Renal pelvis (tissue), 12 donors: ENCODE measurements at places on chromosomes 3 and 15.

GRCh38 chr15:57548835-57549234, 42.9 kb upstream of the MYZAP start:
- DNase-seq, result no peak

- DNase-seq, result no peak
Observed at GRCh38 chr3:57060089-57060821, at the start of gene SPATA12. Gene SPATA12, plus strand, starts transcription at chr3:57060664. Its CDS starts 13,031 bp downstream, at chr3:57073695.

GRCh38 chr3:35071772-35072171, 567.6 kb upstream of the ARPP21 start:
- DNase-seq, result no peak

GRCh38 chr3:182829761-182830405, 36.6 kb downstream of the ATP11B start:
- DNase-seq, result no peak

DNA sequence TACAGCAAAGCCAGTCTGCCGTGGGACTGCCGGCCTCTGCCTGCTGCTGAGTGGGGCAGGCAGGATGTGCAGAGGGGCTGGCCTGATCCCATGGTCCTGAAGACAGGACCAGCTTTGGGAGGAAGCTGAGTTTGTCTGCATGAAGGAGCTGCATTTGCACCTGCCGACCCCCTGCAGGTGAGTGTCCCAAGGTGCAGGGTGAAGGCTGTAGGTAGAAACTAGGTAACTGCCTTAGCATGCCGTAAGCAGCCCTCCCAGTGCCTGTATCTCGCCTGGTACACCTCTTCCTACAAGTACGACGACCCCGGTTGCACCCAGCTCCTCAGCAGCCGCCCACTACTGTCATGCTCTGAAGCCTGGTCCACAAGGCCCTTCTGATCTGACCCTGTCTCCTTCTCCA, 34.9 kb downstream of the AMOTL2 start:
- DNase-seq, result no peak

GRCh38 chr3:173789530-173790162, 392.1 kb downstream of the NLGN1 start:
- DNase-seq, result no peak

DNA sequence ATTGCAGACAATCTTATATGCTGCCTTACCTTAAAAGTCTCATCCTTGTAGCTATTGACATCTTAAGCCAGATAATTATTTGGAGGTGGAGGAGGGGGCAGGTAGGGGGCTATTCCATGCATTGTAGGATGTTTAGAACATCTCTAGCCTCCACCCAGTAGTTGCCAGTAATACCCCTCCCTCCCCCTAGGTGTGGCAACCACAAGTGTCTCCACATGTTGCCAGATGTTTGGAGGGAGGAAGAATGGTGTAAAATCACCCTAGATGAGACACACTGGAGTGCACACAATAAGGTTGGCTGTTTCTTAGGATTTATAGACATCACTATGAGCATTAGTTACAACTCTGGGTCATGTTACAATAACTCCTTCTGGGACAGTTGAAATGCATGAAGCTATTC, 27.4 kb downstream of the GORASP1 start:
- DNase-seq, result no peak

DNA sequence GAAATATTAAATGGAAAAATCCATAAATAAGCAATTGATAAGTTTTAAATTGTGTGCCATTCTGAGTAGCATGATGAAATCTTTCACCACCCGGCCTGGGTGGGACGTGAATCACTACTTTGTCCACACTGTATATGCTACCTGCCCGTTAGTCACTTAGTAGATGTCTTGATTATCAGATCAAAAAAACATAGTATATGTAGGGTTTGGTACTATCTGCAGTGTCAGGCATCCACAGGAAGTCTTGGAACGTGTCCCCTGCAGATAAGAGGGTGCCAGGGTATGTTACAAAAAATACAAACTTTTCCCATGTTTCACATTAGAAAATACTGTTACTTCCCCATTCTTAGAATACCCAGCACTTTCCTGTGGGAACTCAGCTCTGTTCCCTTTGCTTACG, 35.2 kb downstream of the FAM81A start:
- no peak for DNase-seq

- DNase-seq, result no peak
Observed at GRCh38 chr3:183485093-183485492, 56.7 kb upstream of the MCF2L2 start.

DNA sequence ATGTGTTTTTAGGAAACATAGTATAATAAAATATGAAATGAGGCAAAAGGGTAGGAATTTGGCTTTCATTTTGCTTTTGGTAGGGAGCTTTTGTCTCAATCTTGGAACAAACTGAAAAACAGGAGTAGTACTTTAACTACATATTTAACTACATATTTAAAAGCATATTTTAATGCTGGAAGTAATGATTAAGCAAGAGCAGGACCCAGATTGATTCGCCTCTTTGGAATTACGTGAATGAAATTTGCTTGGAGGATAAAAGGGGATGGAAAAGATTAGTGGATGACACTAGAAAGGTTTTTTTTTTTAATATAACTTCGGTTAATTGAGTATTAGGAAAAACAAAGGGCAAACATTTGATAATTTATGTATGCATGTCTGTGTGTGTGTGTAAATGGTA, 11.2 kb upstream of the TMEM212 start:
- no peak for DNase-seq

DNA sequence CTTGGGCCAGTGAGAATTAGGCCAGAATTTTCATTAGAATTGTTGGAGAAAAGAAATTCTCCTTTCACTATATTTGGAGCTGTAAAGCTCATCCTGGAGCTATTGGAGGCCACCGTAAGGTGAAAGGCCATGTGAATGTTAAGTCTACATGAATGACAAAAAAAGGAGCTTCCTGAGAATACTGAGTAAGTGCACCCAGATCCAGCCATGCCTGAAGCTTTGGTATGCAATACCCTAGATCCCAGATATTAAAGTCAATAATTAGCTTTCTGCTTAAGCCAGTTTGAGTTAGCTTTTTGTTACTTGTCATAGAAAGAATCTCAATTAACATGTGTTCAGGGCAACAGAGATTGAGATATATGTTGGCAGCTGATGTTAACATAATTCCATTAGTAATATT, 172.4 kb downstream of the NR1D2 start:
- no peak for DNase-seq

GRCh38 chr3:25427563-25427941, 511 bp upstream of the RARB start:
- no peak for DNase-seq

GRCh38 chr15:94494732-94495131, 263.4 kb downstream of the MCTP2 start:
- DNase-seq, result no peak

GRCh38 chr3:163951397-163951987, 1126.8 kb downstream of the SI start:
- DNase-seq, result no peak

GRCh38 chr3:192482809-192483208, 244.5 kb downstream of the FGF12 start:
- no peak for DNase-seq

- DNase-seq, result peak; percentile 71
Observed at GRCh38 chr3:58388550-58389091, 45.0 kb downstream of the PDHB start.

- no peak for DNase-seq
Observed at GRCh38 chr3:140423146-140423545, 254.7 kb upstream of the TRIM42 start.

GRCh38 chr15:65192016-65192415, 6.9 kb upstream of the CLPX start:
- no peak for DNase-seq

GRCh38 chr3:18295171-18295920, 129.8 kb downstream of the SATB1 start:
- no peak for DNase-seq

DNA sequence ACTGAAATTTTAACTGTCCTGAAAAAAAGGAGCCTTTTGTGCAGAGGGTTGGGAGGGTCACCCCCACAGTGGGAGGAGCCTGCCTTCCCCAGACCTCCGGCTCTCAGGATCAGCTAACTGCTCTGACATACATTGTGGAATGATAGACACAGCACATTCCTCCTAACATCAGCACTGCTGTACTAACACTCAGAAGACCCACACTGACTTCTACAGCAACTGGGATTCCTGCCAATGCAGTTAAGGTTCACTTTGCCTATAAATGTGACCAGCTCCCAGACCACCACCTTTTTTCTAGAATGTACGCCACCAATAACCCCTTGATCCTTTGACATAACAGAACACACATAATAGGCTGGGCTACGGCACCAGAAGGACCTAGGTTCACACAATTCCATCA, 3.2 kb downstream of the CPEB1 start:
- no peak for DNase-seq

- no peak for DNase-seq
Observed at GRCh38 chr15:69524296-69524695, 71.7 kb downstream of the RPLP1 start.

- DNase-seq, result no peak
Observed at GRCh38 chr3:127025456-127025855, 42.5 kb downstream of the PLXNA1 start.

DNA sequence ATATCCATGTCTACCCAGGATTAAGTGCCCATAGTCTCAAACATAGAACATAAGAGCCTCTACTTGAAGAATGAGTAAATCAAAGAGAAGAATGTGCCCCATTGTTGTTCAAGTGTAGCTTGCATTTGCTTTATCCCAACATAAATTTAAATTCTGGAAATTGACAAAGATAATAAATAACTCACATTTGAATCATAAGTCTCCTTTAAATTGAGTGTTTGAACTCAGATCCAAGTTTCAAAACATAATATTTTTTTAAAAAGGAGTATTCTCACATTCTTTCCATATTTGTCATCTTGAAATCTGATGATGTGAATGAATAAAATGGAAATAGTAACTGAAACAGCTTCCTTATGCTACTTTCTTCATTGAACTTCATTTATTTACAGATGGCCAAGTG, 135.2 kb downstream of the MECOM start:
- DNase-seq, result no peak

DNA sequence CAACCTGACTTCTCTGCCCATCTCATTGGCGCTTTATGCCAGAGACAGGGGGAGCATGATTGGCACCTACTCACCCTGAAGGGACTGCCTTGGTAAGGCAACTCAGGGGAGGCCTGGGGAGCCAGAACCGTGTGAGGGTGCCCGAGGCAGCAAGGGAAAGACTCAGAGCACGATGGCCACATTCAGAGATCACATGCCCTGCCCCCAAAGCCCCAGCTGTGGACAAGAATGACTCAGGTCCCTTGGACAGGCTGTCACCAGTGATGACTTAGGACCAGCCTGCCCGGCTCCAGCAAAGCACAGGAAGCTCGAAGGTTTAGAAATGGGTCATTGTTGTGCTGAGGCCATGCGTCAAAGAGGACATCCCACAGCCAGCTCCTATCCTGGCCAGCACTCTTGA, 49.1 kb upstream of the LIMD1 start:
- DNase-seq, result no peak

GRCh38 chr3:172270557-172271166, 177.6 kb downstream of the GHSR start:
- no peak for DNase-seq

- DNase-seq, result no peak
Observed at GRCh38 chr15:70795311-70795665, 31.9 kb upstream of the UACA start.

GRCh38 chr15:69340243-69340900, 41.7 kb downstream of the PAQR5 start:
- DNase-seq, result no peak
